ENCODE measurements at places on chromosomes 6 and 20.
A peak's percentile ranks its signal among the peaks of the same experiment; 100 is the strongest.

- no peak for DNase-seq
Observed at GRCh38 chr20:58867211-58867610, 14.7 kb downstream of the GNAS start.

GRCh38 chr20:36728986-36729385 is 16.9 kb downstream of the NDRG3 start:
- DNase-seq, result no peak

GRCh38 chr6:31170600-31170881 is at the start of gene POU5F1:
Gene POU5F1 (minus strand): TSS chr6:31170682. CDS start chr6:31170620, 62 bp downstream.
- no peak for DNase-seq

- no peak for DNase-seq
Observed at GRCh38 chr6:54419885-54420284, 111.6 kb downstream of the TINAG start.

GRCh38 chr6:148851683-148852556 is 105.1 kb downstream of the UST start:
- no peak for DNase-seq

- no peak for DNase-seq
Observed at GRCh38 chr6:52390361-52390727, 28.4 kb downstream of the PAQR8 start.

DNA sequence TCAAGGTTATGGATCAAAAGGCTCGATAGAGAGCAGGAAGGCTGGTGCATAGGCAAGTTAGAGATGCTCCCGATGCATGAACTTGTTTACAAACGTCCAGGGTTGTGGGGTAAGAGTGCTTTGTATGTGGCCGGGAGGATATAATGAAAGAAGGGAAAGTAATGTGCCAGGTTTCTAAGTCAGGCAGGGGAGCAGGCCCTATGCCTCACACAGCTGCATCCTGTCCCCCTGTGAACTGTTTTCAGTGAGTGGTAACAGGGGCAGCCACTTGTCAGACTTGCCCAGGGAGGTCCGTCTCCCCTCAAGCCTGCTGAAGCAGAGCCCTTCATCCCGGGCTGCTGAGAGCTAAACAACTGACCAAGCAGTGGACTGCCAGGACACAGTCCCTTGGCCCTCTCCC is 19.4 kb downstream of the KCNK5 start:
- no peak for DNase-seq

DNA sequence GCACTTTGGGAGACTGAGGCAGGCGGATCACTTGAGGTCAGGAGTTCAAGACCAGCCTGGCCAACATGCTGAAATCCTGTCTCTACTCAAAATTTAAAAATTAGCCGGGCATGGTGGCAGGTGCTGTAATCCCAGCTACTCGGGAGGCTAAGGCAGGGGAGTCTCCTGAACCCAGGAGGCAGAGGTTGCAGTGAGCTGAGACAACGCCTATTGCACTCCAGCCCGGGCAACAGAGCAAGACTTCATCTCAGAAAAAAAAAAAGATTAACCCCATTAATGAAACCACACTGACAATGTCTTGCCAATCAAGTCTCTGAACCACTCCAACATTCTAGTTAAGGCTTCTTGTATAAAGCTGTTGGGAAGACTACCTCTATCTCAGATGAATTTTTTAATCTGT is 4.0 kb downstream of the PREP start:
- DNase-seq, result no peak

DNA sequence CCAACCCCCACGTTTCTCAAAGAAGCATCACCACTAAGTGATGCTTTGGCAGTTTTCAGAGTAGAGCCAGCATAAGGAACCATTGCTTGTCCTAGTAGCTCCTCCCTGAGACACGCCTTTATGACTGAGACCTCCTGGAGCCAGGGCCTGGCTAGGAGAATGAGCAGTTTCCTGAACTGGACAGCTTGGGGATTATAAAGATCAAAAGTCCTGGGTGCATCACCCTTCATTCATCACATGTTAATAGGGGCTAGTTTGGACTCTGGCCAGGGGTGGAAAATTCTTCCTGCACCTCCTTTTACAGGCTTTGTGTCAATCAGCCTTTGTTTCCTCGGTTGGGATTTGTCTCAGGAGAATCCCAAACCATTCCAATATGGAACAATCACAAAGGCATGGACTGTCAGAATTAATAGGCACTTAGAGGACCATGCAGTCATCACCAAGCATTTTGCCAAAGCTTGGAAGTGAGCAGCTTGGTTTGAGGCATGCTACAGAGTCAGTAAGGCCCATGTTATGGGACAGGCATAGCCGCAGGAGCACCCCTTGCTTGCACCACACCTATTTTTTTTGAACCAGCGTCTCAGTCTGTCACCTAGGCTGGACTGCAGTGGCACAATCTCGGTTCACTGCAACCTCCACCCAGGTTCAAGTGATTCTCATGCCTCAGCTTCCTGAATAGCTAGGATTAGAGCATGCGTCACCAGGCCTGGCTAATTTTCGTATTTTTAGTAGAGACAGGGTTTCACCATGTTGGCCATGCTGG is 64.9 kb upstream of the TGM3 start:
- DNase-seq, result no peak

DNA sequence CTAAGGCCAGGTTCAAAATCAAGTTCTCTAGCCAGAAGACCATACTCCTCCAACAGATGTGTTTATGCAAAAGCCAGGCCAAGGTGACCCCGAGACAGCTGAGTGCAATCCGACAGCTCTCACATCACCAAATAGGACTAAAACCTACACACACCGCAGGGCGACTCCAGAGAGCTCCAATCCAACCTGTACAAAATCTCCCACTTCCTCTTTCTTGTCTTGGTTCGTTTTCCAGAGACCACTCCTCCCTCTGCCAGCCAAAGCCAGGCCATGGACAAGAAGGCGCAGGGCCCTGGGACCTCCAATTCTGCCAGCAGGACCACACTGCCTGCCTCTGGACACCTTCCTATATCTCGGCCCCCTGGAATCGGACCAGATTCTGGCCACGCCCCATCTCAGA is 11.5 kb upstream of the NOP56 start:
- no peak for DNase-seq

DNA sequence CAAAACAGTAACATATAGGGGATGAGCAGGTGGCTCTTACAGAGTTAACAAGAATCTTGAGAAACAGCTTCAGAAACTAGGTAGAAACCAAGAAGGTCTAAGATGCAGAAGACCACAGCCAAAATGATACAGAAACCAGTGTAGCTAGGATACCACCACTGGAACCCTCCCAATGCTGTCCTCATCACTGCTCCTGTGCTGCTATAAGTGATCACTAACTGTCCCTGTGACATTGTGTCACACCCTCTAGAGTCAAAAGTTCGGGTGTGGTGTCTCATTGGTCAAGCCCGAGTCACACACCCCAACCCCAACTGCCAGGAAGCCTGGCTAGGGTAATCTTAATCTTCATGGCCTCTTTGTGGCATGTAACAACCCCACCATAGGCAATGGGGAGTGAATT is 153.1 kb downstream of the RCAN2 start:
- no peak for DNase-seq

DNA sequence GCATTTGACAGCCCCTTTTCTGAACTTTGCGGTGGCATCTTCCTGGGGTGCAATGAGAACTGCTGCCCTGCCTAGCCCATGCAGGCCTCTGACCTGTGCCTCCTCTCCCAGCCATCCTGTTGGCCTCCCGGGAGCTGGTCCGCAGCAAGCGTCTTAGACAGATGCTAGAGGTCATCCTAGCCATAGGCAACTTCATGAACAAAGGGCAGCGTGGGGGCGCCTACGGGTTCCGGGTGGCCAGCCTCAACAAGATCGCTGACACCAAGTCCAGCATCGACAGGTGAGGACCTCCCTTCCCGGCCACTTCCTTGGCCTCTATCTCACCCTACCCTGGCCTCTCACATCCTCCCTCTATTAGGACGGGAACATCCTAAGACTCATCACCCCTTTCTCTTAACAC is 37.6 kb downstream of the MOCS1 start:
- no peak for DNase-seq

DNA sequence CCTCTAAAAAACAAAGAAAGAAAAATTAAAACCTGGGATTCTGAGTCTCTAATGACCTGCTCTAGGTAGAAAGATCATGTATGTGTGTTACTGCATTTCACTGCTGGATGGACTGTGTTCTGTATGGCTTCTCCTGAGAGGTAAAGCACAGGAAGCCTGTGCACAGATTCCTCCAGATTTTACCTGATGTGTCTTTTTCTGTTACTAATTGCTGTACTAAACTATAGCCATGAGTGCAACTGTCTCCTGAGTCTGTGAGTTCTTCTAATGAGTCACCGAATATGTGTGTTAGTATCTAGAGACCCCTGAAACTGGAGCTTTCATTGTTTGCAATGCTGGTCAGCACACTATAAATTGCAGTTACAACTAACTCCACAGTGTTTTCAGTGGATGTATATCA is 270.8 kb downstream of the CDKAL1 start:
- no peak for DNase-seq

- no peak for DNase-seq
Observed at GRCh38 chr6:142537612-142538478, 236.0 kb downstream of the ADGRG6 start.

- no peak for DNase-seq
Observed at GRCh38 chr6:132041706-132042105, 90.5 kb upstream of the CCN2 start.

DNA sequence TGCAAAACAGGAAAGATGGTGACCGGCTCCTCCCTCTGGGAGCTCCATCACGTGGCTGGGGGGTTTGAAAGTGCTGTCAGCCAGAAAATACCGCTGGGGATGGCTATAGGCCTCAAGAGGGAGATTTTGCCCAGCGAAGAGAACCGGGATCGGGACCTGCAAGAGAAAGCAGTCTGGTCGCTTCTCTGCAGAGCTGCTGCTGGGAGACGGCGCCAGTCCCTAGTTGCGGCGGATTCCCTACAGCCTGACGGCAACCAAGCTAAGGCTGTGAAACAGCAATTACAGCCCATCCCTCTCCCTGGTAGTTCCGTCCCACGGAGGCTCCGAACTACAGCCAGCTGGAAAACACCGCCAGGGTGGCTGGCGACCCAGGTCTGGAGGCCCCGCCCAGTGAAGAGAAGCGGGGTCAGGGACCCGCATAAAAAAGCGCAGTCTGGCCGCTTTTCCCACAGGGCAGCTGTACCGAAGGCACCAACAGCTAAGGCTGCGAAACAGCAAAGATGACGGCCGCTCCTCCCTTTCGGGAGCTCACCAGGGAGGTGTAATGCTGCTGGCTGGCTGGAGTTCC is 238.1 kb upstream of the IRAK1BP1 start:
- DNase-seq, result peak; percentile 13

DNA sequence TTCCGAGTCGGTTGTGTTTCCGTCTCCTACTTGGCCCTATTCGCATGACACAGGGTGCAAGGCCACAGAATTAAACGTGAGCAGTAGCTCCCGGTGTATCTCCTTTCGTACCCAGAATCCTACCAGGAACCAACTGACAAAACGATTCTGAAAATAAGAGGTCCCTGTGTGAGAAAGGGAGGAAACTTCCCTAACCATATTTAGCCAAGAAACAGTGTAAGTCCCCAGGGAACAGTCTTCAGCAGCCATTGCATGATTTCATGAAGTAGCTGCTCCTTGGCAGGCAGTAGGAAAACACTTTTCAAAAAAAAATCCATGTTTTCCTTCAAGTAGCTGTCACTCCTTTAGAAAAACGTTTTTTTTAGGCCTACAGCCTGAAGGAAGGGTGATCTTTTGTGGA is 46.9 kb downstream of the PDE10A start:
- DNase-seq, result no peak

- peak; percentile 24 for DNase-seq
Observed at GRCh38 chr6:61887423-61887822, 398.6 kb downstream of the KHDRBS2 start.

GRCh38 chr6:160427312-160428068 is 79.3 kb downstream of the SLC22A3 start:
- no peak for DNase-seq

- no peak for DNase-seq
Observed at GRCh38 chr6:56386717-56387116, 139.3 kb upstream of the COL21A1 start.

GRCh38 chr6:22155551-22155950 is 141.3 kb downstream of the PRL start:
- DNase-seq, result no peak

Measured in NCI-H2227 treated with DMSO at 0.1 percent for 48 hours (cell line).